ENCODE measurements at places on chromosomes 13 and 19.
A peak's percentile ranks its signal among the peaks of the same experiment; 100 is the strongest.

- no peak for DNase-seq
These were observed 7.2 kb downstream of the MAST3 start for GRCh38 chr19:18104793-18105131.

DNA sequence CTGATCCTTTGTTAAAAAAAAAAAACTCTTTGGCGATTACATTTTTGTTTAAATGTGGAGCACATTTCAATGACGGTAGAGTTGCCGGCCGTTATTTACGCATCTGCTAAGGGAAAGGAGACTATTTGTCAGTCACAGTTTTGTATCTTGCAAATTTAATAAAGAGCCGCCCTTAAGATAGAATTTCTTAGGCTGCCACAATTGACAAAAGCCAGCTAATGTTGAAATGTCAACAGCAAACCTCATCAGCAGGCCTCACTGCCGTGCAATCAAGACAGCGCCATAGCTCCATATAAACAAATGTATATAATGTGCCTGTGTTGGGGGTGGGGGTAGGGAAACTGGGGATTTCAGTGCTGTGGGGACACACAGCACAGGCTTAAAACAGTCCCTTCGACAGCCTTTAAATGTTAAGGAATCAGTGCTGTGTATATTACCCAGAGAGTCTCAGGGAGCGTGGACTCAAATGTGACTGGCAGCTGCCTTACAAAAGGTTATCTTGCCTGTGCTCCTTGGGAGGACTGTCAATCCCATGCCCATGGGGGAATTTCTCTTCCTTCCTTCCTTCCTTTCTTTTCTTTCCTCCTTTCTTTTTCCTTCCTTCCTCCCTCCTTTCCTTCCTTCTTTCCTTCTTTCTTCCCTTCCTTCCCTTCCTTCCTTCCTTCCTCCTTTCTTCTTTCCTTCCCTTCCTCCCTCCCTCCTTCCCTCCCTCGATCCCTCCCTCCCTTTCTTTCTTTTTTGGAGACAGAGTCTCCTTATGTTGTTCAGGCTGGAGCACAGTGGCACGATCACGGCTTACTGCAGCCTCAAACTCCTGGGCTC is 108.0 kb downstream of the URI1 start:
- no peak for DNase-seq

DNA sequence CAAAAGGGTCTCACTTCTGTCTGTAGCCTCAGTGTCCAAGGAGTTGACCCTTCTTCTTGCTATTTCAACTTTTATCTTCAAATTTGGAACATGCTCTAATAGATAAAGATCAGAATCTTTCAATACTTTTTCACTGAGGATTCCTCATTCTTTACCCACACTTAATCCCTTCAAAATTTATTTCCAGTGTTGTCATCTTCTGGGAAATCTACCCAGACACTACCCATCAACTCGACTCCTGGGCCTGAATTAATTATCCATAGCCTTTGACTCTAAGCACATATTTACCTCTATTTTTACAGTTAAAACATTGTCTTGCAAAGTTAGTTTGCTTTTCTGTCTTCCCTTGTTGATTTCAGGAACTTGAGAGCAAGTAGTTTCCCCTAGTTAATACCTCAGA is 1022.5 kb downstream of the PCDH9 start:
- no peak for DNase-seq

- no peak for DNase-seq
These were observed 54.8 kb downstream of the COG3 start for GRCh38 chr13:45519493-45519892.

DNA sequence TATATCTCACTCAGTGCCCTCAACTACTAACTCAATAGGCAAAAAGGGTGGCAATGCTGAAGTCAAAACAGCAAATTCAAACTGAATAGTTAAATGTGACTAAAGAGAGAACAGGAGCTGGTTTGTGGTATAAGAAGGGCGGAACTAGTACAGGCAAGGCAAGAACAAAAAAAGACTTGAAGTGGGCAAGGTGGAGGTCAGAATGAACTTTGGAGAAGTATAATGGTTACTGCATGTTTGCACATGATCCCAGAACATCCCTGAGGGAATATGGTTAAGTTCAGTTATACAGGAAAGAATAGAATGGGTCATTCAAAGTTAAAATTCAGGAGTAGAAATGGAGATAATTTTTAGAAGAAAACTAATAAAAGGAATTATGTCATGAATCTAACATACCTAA is 85.5 kb downstream of the DIAPH3 start:
- no peak for DNase-seq

DNA sequence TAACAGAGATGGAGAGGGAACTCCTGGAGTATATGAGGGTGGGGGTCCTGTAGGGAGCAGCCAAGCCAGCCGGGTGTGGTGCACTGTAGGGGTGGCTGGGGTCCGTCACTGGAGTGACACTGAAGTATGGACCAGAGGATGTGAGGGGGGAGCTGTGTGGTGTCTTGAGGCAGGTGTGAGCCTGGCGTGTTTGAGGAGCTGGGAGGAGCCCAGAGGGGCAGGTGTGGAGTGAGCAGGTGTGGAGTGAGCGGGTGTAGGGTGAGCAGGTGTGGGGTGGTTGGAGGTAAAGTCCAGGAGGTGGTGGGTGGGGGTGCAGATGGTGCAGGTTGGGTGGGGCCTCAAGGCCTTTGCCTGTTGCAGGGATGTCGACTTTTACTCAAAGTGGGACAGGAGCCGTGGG is 5.9 kb downstream of the B3GNT8 start:
- DNase-seq: peak; percentile 86

Measured in NCI-H187 treated with DMSO at 0.1 percent for 48 hours (cell line).